ENCODE measurements at places on chromosomes 12 and 14. TPM values are rescaled to one million over a fixed set of nuclear protein-coding genes. Genes with fewer than 3 reads are reported as not detected.

ADAM20 gene
- 0.86 TPM for total RNA-seq

PLCZ1 gene
- total RNA-seq = not detected

MRPL42 gene
- 29.3 TPM for total RNA-seq

NID2 gene
- total RNA-seq = 259 TPM

DENND5B gene
- 11.6 TPM for total RNA-seq

PTPRB gene
- total RNA-seq = 0.97 TPM

PACS2 gene
- 35.0 TPM for total RNA-seq

HSPA2 gene
- total RNA-seq = 83.4 TPM
